Thoracic aorta (tissue), 2 donors: ENCODE measurements at places on chromosomes 4 and X. TPM values are rescaled to one million over a fixed set of nuclear protein-coding genes. Genes with fewer than 3 reads are reported as not detected.

The ITGB1BP2 gene
- total RNA-seq: 52.6 TPM

The NEXMIF gene
- 2.2 TPM for total RNA-seq

The EOLA2 gene
- 34.6 TPM for total RNA-seq

The UTP3 gene
- 15.2 TPM for total RNA-seq

The CXXC4 gene
- 2.5 TPM for total RNA-seq

The KIF4A gene
- 1.7 TPM for total RNA-seq

The MAGEB17 gene
- total RNA-seq: not detected

The MCF2 gene
- 3.8 TPM for total RNA-seq

The TREX2 gene
- 24.8 TPM for total RNA-seq

The GABRE gene
- total RNA-seq: 286 TPM

The CT45A10 gene
- total RNA-seq: not detected

The PDGFC gene
- total RNA-seq: 32.8 TPM

GRCh38 chr4:149988087-149988410 is 90.2 kb upstream of the DCLK2 start:
- DNase-seq: no peak

DNA sequence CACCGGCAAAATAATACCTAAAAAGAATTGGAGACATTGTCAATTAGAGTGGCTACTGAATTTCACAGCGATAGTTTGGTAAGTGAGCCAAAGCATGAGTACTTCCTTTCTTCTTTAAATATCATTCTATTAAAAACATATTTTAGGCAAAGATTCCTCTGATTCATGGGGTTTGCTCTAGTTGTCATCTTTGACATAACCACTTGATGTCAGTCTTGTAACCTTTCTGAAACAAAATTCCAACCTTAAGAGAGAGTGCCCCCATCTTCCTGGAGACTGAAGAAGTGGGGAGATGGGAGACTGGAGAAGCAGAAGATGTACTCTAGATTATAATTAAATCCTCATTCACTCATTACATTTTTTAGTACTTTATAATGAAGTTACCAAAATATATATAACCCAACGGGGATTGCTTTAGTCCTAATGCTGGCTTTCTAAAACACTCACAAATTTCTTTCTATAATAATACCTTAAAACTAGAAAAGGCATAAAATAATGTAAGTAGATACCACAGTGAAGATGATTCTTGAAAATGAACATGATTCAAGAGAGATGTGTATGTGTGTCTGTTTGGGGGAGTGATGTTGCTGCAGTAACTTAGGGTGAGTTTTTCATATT is 96.4 kb downstream of the EMCN start:
- DNase-seq: no peak

DNA sequence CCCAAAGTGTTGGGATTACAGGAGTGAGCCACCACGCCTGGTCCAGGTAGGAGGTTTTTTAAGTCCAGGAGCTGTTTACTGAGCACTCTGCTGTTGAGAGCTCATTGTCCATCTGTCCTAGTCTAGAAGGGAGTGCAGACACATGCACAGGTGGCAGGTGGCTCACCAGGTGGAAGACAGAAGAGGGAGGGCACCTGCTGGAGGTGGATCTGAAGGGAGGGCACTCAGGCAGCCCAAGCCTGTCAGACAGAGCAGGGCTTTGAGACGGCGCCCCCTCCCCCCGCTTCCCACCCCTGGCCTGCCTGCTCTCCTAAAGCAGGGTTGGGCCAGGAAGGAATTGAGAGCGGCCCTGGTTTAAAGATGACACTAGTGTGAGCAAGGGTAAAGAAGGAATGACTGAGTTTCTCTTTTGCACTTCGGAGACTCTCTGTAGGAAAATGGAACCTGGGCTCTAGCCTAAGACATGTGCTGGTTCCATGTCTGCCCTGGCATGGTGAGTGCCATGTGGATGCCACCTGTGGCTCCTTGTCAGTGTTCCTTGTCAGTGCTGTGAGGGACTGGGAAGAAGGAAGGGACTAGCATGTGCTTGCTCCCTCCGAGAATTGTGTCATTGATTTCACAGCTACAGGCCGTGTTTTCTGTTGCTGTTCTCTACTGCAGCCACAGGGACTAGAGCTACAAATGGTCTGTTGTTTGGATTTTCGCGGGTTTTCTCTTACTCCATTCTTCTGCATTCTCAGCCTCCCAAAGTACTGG is 108.6 kb downstream of the TNIP2 start:
- DNase-seq: no peak

- DNase-seq: no peak
These were observed 40.8 kb downstream of the XK start for GRCh38 chrX:37726346-37726745.

GRCh38 chrX:140817943-140818342 is 108.4 kb downstream of the LINC00632 start:
- DNase-seq: no peak

- DNase-seq: no peak
These were observed 153.3 kb upstream of the USP9X start for GRCh38 chrX:40931921-40932320.

- DNase-seq: no peak
These were observed 55.7 kb upstream of the PPARGC1A start for GRCh38 chr4:23945451-23946017.

- no peak for DNase-seq
These were observed 6.0 kb downstream of the SORBS2 start for GRCh38 chr4:185805979-185806378.

GRCh38 chr4:188110036-188110435 is 633 bp upstream of the TRIML2 start:
- DNase-seq: no peak

DNA sequence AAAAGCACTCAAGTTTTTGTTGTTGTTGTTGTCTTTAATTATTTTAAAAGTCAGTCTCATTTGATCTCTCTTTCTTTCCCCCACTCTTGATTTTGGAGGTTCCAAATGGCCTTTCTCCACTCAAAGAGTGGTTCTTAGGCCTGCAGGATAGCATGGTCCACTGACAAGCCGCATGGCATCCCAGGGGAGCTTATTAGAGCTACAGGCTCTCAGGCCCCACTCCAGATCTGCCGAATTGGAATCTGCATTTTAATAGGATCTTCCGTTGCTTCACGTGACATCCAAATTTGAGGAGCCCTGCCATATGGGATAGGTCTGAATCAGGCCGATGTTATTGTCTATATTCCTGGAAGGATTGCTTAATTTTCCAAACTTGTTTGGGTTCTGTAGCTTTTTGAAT is 72.1 kb downstream of the CPE start:
- DNase-seq: no peak

DNA sequence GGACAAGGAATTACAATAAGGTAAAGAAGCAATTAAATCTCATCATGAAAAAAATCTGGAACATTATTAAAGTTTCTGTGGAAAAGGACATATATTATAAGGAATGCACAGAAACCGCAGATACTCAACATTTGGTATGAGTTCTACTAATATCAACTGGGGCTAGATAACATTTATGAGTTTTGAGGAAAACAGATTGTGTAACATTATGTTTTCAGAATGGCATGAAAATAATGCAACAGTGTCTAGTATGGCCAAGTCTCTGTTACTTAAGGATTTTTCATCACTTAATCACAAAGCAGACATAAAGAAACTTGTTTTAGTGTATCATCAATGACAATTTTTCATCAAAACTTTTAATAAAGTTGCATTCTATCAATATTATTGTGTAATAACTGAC is 785.0 kb downstream of the GLUD2 start:
- no peak for DNase-seq

- DNase-seq: no peak
These were observed 370.5 kb upstream of the HS3ST1 start for GRCh38 chr4:11799196-11799595.

DNA sequence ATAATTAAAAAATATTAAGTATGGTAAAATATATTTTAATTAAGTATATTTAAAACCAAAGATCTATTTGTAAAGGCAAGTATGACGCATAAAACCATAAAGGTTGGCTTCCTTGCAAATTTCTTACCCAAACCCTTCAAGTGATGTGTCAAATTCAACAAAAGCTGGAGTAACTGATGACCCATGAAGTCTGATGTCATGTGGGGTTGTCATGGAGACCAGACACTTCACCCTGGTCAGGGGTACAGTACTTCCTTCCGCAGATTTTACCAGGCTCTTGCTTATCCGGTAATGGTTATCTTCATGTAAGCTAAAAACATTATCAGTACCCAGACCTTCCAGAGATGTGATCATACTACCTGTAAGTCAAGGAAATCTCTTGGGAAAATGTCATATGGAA is 170.1 kb downstream of the WDFY3 start:
- no peak for DNase-seq

DNA sequence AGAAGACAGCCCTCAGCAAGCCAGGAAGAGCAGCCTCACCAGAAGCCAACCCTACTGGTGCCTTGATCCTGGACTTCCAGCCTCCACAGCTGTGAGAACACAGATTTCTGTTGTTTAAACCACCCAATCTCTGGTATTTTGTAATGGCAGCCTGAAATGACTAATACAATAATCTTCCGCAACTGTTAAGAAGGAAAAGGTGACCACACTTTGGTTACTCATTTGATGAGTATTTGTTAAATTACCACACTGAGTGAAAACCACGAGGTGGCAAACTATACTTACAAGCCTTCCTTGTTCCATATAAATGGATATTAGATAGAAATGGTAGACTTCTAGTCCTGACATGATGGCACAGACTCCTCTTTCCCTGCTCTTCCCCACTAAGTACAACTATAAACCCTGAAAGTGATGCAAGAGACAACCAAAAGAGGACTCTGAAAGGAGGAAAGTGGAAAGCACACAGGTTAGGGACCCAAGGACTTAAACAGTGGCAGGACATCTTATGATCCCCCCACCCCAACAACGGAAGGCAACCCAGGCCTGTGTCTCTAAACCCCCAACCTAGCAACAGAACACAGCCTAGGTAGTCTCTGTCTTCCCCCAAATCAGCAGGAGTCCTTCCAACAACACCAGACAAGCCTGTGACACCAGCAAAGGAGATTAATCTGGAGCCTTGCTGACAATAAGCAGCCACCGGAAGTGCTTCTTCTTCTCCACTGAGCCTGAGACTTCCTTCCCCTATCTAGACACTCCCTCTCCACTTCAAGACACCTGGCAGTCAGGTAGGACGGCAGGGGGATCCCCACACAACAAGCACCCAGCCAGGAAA is 12.3 kb downstream of the ZNF182 start:
- no peak for DNase-seq

DNA sequence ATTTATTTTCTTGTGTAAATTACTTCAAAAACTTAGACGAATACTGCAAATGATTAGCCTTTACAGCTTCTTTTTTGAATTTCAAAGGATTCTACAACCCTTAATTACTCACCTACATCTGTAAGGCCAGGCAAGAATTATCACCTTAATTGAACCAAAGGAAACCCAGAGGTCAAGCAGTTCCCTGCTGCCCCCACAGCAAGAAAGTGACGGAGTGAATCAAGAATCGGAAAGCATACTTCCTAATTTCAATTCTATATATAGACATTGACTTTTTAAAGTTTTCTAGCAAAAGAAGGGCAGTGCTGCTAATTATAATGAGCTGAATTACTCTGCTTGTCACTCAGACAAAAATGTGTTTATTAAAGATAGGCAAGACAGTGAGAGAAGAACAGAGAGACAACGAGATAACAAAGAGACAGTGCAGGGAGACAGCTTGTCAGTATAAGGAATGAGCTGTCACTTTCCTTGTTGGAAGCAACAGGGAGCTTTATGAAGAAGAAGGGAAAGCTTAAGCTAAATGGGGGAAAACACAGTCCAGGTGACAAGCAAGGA is 47.5 kb upstream of the SPANXN4 start:
- DNase-seq: no peak
